ENCODE measurements at places on chromosomes 12 and 14.
A peak's percentile ranks its signal among the peaks of the same experiment; 100 is the strongest.

DNA sequence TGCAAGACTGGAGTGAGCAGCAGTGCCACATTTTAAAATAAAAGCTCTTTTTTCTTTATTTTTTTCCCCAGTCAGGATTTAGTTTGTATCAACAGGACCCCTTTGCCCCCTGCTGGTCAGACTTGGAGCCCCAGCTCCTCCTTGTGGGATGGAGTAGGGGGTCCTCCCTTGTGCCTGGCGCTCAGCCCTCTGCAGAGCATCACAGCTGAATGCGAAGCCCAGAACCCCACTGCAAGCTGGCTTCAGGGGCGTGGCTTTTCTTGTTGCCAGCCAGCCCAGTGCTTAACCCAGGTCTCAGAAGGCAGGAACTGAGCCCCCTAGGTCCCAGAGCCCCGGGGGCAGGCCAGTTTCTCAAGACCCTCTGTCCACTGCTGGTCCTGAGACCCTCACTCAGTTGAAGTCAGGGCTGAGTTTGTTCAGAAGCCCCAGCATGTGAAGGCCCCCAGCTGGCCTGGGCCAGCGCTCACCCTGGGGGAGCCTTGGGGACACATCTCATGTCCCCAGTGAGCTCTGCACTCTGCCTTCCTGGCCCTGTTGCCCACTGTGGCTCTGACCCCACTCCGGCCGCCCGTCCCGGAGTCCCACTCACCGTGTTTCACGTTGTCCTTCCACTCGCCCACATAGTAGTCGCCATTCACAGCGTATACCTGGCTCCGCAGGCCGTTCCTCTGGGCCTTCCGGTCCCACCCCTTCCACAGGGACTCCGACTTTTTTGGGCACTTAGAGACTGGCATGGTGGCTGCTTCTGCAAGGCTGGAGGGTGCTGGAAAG, 519 bp downstream of the MORN3 start:
- DNase-seq, result no peak

GRCh38 chr14:23153851-23154796, 29.3 kb downstream of the SLC7A8 start:
- peak; percentile 91 for DNase-seq

GRCh38 chr12:28585146-28585545, 394.9 kb downstream of the CCDC91 start:
- no peak for DNase-seq

GRCh38 chr14:77407158-77407557, 16.2 kb downstream of the NOXRED1 start:
- no peak for DNase-seq

DNA sequence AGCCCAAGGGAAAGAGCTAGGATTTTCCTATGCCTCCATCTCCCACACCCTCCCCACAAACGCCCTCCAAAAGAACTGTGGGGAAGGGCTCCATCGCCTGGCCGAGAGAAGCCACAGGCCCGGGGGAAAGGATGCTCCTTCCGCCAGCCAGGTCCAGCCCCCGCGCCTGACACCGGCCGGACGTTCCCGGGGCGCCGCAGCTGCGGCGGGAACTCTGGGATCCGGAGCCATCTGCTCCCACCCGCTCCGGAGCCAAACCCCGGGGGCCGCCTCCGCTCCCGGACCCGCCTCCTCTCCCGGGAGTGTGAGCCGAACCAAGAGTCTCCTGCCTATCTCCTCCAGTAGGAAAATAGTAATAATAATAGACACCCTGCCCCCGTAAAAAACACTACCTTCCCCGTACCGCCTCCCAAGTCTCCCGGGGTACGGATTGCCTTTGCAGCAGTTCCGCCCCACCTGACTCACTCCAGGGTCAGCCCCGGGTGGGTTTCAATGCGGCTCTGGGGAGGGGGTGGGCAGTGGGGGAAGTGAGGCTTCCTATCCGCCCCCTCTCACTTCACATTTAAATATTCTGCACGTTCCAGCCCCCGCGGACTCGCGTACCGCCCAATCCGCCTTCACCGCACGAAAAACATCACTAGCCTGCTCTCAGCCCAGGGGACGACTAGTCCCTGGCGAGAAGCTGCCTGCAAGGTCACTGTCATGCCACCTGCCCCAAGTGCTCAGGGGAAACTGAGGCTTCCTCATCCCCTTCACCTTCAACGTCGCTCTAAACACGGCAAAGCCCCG, 2.4 kb downstream of the AGAP2 start:
- no peak for DNase-seq

GRCh38 chr12:41967668-41968500, 176.8 kb downstream of the GXYLT1 start:
- DNase-seq, result no peak

GRCh38 chr14:99001241-99001640, 270.8 kb downstream of the BCL11B start:
- no peak for DNase-seq

DNA sequence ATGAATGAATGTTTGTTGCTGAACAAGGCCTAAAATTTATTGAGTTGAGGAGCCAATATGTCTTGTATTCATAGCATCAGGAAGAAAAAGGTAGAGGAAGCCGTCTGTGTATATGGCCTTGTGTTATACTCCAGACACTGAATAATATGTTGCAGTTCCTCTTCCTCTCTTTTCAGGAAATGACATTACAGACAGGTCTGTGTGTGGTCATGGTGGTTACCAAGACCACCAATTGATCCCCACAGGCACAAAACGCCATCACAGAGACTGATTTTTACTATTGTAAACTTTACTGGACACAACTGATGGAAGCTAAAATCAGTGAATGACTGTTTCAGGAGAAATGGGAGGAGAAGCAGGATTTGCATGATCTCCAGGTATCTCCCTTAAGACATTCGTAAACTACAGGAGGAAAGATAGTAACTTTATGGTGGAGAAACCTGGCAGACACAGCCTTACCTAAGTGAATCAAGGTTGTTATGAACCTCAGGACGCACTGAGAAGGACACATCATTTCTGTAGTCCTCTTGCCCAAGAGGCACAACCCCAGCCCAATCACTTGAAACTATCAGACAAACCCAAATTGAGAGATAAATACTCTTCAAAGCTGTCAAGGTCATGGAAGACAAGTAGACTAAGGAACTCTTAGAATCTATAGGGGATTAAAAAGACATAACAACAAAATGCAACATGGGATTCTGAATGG, 334.1 kb upstream of the RGS6 start:
- DNase-seq, result no peak

DNA sequence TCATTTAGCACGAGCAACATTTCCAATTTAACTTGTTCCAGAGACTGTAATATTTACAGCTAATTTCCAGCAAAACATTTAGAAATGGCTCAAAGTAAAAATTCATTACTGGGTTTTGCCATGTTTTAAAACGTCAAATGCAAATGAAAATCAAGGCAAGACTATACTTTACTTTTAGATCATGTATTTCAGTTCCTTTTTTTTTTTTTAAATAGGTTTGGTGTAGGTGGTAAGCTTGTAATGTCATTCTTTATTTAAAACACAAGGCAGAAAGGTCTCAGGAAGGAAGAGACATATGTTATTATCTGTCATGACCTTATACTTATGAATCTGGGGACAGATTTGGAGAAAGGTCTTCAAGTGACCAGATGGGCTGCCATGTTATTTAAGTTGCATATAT, 54.1 kb downstream of the GRIP1 start:
- no peak for DNase-seq
